ENCODE measurements at places on chromosomes 12 and 14.

- DNase-seq, result no peak
Observed at GRCh38 chr12:97556302-97556779, 93.7 kb downstream of the RMST start.

DNA sequence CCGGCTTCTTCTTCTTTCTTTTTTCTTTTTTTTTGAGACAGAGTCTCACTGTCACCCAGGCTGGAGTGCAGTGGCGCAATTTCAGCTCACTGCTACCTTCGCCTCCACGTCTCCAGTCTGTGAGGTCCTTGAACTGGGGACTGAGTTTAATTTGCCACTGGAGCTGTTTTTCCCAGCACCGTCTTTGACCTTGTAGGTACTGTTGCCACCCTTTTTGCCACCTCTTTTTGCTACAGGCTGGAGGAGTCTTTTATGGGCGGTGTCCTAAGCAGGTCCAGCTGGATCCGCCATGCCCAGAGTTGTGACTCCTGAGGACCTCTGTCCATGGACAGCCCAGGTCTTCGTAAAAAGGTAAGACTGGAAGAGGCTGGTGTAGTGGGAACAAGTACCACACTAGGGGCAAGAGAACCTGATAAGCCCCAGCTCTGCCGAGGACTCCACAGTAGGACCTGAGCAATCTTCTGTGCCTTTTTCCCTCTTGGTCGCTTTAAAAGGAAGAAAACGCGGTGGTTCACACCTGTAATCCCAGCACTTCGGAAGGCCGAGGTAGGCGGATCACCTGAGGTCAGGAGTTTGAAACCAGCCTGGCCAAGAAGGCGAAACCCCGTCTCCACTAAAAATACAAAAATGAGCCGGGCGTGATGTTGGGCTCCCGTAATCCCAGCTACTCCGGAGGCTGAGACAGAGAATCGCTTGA lies 946 bp downstream of the RNU4-2 start:
- peak; percentile 50 for DNase-seq

DNA sequence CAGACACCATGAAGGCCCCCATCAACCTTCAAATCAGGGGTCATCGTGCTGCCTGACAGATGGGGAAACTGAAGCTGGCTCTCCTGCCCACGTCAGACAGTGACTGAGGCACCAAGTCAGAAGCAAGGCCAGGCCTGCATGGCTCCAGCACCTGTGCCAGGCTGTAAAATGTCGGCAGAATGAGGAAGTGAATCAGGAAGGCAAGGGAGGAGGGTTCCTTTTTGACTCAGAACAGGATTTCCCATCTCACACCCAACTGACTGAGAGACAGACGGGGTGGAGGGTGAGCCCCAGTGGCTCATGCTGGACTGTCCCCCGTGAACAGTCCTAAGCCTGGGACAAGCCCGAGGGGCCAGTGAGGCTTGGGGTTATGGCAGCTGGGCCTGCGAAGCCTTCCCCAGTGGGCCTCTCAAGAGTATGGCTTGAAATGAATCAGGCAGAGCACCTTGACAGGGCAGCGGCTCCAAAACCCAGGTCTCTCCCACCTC lies 20.9 kb downstream of the SYNE3 start:
- no peak for DNase-seq

GRCh38 chr12:2696136-2696535 lies 98.6 kb upstream of the FKBP4 start:
- DNase-seq, result no peak

- DNase-seq, result no peak
Observed at GRCh38 chr14:78798757-78799156, 628.6 kb downstream of the NRXN3 start.

- DNase-seq, result no peak
Observed at GRCh38 chr14:22839159-22839779, 2.9 kb downstream of the MMP14 start.

DNA sequence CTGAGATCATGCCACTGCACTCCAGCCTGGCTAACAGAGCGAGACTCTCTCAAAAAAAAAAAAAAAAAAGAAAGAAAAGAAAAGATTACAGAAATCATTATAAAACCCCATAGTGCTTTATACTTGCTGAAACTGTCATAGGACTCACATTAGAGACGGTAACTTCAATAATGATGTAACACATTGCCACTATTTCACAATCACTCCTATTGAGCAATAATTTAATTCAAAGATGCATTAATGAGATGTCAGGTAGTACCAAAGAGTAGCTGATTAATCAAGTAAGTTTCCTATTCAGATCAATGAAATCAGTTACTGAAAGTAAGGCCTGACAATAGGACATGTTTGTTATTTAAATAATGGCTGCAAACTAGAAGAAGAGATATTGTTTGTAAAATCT lies 751.5 kb upstream of the ALG10B start:
- no peak for DNase-seq

DNA sequence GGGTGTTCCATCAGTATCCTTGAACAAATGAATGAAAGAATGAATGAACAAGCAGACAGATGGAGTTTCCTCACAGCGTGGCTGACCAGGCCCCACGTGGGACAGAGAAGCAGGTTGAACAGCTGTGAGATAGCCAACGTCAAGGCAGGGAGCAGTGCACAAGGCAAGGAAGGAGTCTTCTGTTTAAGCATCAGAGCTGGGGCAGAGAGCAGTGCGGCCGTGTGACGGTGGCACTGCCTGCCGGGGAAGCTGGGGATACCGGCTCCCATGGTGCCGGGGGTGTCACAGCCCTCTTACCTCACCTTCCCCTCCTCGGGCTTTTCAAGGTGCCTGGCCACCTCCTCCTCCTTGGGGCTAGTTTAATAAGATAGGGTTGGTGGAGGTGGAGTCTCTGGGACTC lies 73.2 kb upstream of the GPATCH2L start:
- DNase-seq, result no peak

DNA sequence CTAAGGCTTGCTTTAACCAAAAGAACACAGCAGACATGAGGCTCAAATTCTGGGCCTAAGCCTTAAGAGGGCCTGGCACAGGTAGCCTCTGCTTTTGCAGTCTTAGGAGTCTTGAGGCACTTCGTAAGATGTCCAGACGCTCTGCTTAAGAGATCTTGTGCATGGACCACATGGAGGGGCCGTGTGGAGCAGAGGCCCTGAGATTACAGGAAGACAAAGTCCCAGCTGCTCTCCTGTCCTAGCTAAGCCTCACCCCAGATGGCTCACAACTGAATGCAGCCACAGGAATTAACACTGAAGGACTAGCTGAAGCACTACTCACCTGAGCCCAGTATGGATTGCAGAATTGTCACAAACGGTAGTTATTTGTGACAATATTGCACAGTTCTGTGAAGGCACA lies 446.0 kb downstream of the PDZRN4 start:
- no peak for DNase-seq

- no peak for DNase-seq
Observed at GRCh38 chr12:114926341-114926740, 242.4 kb upstream of the TBX3 start.

DNA sequence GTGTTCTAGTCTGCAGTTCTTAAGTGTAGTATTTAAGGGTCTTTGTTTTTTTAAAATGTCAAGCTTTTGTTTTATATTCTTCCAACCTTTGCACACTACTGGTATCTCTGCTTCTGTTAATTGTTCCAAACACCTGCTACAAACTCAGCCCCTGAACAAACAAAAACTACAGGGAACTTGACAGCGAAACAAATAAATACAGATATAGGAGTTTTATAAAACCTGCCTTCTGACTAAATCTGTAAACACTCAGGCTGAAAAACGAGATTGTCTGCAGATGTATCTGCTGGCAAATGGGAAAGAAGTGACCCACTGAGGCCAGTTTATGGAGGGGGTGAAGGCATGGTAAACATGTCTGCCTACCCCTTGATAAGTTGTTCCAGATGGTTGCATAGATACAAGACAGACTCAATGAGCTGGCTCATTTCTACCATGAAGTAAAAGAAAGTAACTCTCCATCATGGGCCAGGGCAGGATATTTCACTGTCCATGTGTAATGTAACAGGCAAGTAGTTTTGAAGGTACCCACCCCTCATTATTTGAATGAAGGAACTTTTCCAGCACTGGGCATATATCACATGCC lies 75.6 kb downstream of the LMO3 start:
- no peak for DNase-seq

GRCh38 chr14:52883658-52884057 lies 67.2 kb downstream of the FERMT2 start:
- DNase-seq, result no peak

DNA sequence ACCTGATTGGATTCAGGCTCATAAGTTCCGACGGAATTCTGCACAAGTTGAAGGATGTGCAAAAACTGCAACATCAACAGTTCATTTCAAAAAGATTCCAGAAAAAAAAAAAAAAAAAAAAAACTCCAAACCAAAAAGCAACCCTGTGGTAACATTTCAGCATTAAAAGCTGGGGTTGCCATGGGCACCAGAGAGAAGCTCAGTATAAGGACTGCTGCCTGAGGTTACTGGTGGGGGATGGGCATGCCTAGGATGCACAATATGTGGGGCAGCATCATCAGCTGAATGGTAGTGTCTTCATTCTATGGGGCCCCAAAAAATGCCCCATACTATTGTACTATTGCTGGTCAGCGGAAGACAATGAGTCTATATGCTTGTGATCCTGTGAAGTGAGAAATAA lies 44.7 kb downstream of the MBIP start:
- no peak for DNase-seq

- no peak for DNase-seq
Observed at GRCh38 chr12:123142921-123143735, 7.8 kb downstream of the PITPNM2 start.

GRCh38 chr14:81509838-81510452 lies 23.7 kb downstream of the SEL1L start:
- DNase-seq, result no peak

- DNase-seq, result no peak
Observed at GRCh38 chr12:868722-869121, 80.8 kb downstream of the RAD52 start.

Measured in testis (tissue), 5 donors.